ENCODE measurements at places on chromosomes 2 and 18.

GRCh38 chr2:75799859-75800258 lies 89.1 kb upstream of the GCFC2 start:
- no peak for DNase-seq

- DNase-seq = no peak
Observed at GRCh38 chr18:8262221-8262620, 347.0 kb upstream of the RAB12 start.

- DNase-seq = no peak
Observed at GRCh38 chr2:56297671-56298070, 113.9 kb downstream of the CCDC85A start.

DNA sequence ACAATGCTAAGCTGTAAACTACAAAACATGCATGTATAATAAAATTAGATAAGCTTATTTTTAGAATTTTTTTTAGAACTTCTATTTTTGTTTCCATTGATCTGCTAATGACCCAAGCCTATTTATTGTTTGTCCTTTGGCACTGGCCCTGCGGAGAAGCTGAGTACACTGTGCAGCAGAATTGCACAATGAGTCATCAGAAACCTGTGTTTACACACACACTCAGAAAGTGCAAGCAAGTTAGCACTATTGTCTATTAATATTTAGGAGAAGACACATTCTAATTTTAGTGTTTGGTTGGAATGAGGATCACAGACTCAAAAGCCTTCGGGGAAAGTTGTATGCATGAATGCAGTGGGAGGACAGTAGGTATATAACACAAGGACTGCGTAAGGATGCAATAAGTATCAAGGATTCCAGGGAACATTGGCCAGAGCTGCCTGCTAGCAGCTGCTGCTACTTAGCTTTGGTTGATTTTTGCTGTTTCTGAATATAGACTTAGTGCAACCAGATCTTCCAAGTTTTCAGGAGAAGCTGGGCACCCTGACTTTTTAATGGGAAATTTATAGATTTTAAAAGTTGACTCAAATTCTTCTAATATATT lies 128.2 kb downstream of the KCNH7 start:
- DNase-seq = no peak

GRCh38 chr2:148552675-148553331 lies 91.7 kb upstream of the EPC2 start:
- no peak for DNase-seq

GRCh38 chr2:64857581-64858471 lies 131.4 kb upstream of the SLC1A4 start:
- peak; percentile 39 for DNase-seq

DNA sequence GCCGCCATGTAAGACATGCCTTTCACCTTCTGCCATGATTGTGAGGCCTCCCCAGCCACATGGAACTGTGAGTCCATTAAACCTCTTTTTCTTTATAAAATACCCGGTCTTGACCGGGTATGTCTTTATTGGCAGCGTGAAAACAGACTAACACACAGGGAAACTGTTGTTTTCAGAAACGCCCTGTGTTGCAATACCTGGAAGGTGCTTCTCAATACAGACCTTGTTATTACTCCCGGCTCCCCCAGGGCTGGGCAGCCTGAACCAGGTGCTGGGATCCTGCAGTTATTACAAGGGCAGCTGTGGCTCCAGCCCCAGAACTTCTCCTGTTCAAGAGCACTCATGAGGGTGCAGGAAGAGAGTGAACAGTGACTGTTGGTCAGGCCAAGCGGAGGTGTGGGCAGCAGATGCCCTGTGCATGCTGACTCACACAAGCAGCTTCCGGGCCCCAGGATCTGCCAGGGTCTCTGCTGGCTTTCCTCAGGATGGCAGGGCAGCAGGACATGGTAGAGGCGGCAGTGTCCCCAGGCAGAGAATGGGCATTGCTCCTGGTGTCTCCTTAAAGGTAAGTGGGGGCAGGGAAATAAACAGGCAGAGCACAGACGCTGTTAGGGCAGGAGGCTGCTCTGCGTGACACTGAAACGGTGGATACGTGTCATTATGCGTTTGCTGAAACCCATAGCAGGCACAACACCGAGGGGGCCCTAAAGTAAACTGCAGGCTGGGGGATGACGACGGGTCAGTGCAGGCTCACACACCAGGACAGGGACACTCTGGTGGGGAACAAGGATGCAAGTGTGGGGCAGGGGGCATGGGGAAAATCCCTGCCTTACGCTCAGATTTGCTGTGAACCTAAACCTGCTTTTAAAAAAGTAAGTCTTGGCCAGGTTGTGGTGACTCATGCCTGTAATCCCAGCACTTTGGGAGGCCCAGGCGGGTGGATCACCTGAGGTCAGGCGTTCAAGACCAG lies 89.1 kb downstream of the NDUFA10 start:
- no peak for DNase-seq

- no peak for DNase-seq
Observed at GRCh38 chr2:38516122-38516521, 86.6 kb downstream of the HNRNPLL start.

All from tibial nerve (tissue), 4 donors.